ENCODE measurements at places on chromosomes 3 and 15. TPM values are rescaled to one million over a fixed set of nuclear protein-coding genes. Genes with fewer than 3 reads are reported as not detected.

Gene SLC12A8
- 1.3 TPM for total RNA-seq

Gene PYGO1
- total RNA-seq, result 8.9 TPM

Gene TCAIM
- 8.2 TPM for total RNA-seq

Gene ACKR4
- not detected for total RNA-seq

Gene MST1R
- 8.6 TPM for total RNA-seq

Gene KLHL6
- total RNA-seq, result not detected

Gene IRAK2
- total RNA-seq, result 25.8 TPM

Gene UBAP1L
- total RNA-seq, result 0.91 TPM

Gene TJP1
- total RNA-seq, result 78.7 TPM

Gene DNAH12
- 0.12 TPM for total RNA-seq

Gene PTX3
- total RNA-seq, result 0.80 TPM

Gene CPNE4
- 4.4 TPM for total RNA-seq

Gene CASR
- total RNA-seq, result not detected

Gene ARGFX
- total RNA-seq, result not detected

Gene OXSR1
- 34.4 TPM for total RNA-seq
